Dermis blood vessel endothelial cell (primary cell): ENCODE measurements at places on chromosomes 4 and X. TPM values are rescaled to one million over a fixed set of nuclear protein-coding genes. Genes with fewer than 3 reads are reported as not detected.

GLRA3 gene
- not detected in 2 replicates for total RNA-seq

MYOZ2 gene
- under 0.01 TPM in 1 of 2 replicates, not detected in the other for total RNA-seq

LEF1 gene
- 0.68 and 0.84 TPM in 2 replicates for total RNA-seq

CXCR3 gene
- total RNA-seq = not detected in 2 replicates

CT83 gene
- not detected in 2 replicates for total RNA-seq

ITM2A gene
- total RNA-seq = 39.5 and 63.8 TPM in 2 replicates

FAM13A gene
- total RNA-seq = 1.3 and 1.7 TPM in 2 replicates

TECRL gene
- total RNA-seq = not detected in 2 replicates

FGF2 gene
- 31.8 and 41.6 TPM in 2 replicates for total RNA-seq

MAGED4B gene
- total RNA-seq = 32.0 and 35.9 TPM in 2 replicates

LNX1 gene
- 3.1 TPM in 2 replicates for total RNA-seq

RTL9 gene
- not detected in 2 replicates for total RNA-seq

COQ2 gene
- total RNA-seq = 16.5 and 19.7 TPM in 2 replicates

TRMT10A gene
- total RNA-seq = 9.9 and 12.3 TPM in 2 replicates

STPG2 gene
- total RNA-seq = 0.17 TPM in 1 of 2 replicates, not detected in the other

PALLD gene
- 15.7 and 33.1 TPM in 2 replicates for total RNA-seq

RAI2 gene
- 2.2 and 2.4 TPM in 2 replicates for total RNA-seq

SCML2 gene
- 1.9 and 3.1 TPM in 2 replicates for total RNA-seq

PNMA6F gene
- not detected in 2 replicates for total RNA-seq

KCNE5 gene
- not detected in 2 replicates for total RNA-seq

CRMP1 gene
- 0.34 and 0.37 TPM in 2 replicates for total RNA-seq

PI4K2B gene
- 32.3 and 40.9 TPM in 2 replicates for total RNA-seq

GPR143 gene
- 2.8 and 6.0 TPM in 2 replicates for total RNA-seq

MAGEE1 gene
- total RNA-seq = 0.68 and 1.2 TPM in 2 replicates

CITED1 gene
- total RNA-seq = not detected in 2 replicates

KIAA1210 gene
- not detected in 2 replicates for total RNA-seq

FAT4 gene
- 69.6 and 120 TPM in 2 replicates for total RNA-seq

LGI2 gene
- 0.05 TPM in 1 of 2 replicates, not detected in the other for total RNA-seq

GNRHR gene
- not detected in 2 replicates for total RNA-seq

UGT2B11 gene
- total RNA-seq = not detected in 2 replicates

WWC2 gene
- 31.3 and 43.8 TPM in 2 replicates for total RNA-seq

PSAPL1 gene
- not detected in 2 replicates for total RNA-seq

CSN1S1 gene
- 0.09 TPM in 1 of 2 replicates, not detected in the other for total RNA-seq

MPP1 gene
- total RNA-seq = 39.5 and 59.2 TPM in 2 replicates

CCDC120 gene
- total RNA-seq = 0.85 and 1.4 TPM in 2 replicates

DNAAF6 gene
- total RNA-seq = not detected in 2 replicates

MUC7 gene
- total RNA-seq = not detected in 2 replicates

CT55 gene
- not detected in 2 replicates for total RNA-seq

IL15 gene
- total RNA-seq = 2.0 and 2.7 TPM in 2 replicates

SSX3 gene
- not detected in 2 replicates for total RNA-seq

PNCK gene
- total RNA-seq = not detected in 2 replicates

RP2 gene
- total RNA-seq = 33.4 and 34.2 TPM in 2 replicates

NXF2 gene
- not detected in 2 replicates for total RNA-seq

P2RY4 gene
- not detected in 2 replicates for total RNA-seq

MAGEA9B gene
- total RNA-seq = not detected in 2 replicates

MGAT4D gene
- total RNA-seq = not detected in 2 replicates

ENAM gene
- total RNA-seq = not detected in 2 replicates

GRIA2 gene
- not detected in 2 replicates for total RNA-seq

LRAT gene
- not detected in 2 replicates for total RNA-seq

FRMPD4 gene
- total RNA-seq = 0.05 TPM in 1 of 2 replicates, not detected in the other

VCX gene
- not detected in 2 replicates for total RNA-seq

NPY5R gene
- total RNA-seq = not detected in 2 replicates

PLP1 gene
- total RNA-seq = 0.28 TPM in 1 of 2 replicates, not detected in the other

SLC38A5 gene
- 10.6 and 24.2 TPM in 2 replicates for total RNA-seq

RRH gene
- total RNA-seq = not detected in 2 replicates

CXCL6 gene
- total RNA-seq = 0.37 and 0.68 TPM in 2 replicates

SLC6A14 gene
- not detected in 2 replicates for total RNA-seq

GAGE12E gene
- total RNA-seq = not detected in 2 replicates
